ENCODE measurements at places on chromosomes 2 and 18.

GRCh38 chr2:148812306-148812705 lies 62.7 kb upstream of the KIF5C start:
- no peak for DNase-seq
- no peaks in the 10 kb centered on the region for H3K36me3 ChIP-seq
- peaks cover 13% of the 10 kb centered on the region for H3K4me1 ChIP-seq

DNA sequence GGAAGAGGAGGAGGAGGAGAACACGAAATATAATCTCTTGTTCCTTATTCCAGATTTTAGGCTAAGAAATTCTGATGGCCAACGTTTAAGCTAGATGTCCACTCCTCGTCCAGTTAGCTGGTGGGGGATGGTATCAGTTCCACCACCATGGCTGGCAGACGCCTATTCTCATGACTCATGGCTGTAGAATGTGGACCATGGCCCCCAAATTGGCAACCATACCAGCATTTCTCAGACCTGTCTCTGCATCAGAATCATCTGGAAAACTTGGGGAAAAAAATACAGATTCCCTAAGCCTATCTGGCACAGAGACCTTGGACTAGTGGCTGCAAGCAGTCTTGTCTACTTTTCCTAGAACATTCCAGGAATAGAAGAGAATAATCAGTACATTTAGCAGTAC lies 267.7 kb upstream of the SIX2 start:
- DNase-seq: no peak
- H3K36me3 ChIP-seq: no peaks in the 10 kb centered on the region
- peaks cover 32% of the 10 kb centered on the region for H3K4me1 ChIP-seq
- H3K27ac ChIP-seq: no peak overlapping the region
- H3K27me3 ChIP-seq: no peaks in the 10 kb centered on the region

GRCh38 chr2:3959372-3959771 lies 256.0 kb downstream of the DCDC2C start:
- H3K36me3 ChIP-seq: no peaks in the 10 kb centered on the region
- H3K27me3 ChIP-seq: no peaks in the 10 kb centered on the region
- no peak overlapping the region for H3K27ac ChIP-seq
- DNase-seq: peak; percentile 60
- peaks cover 12% of the 10 kb centered on the region for H3K4me1 ChIP-seq

- no peaks in the 10 kb centered on the region for H3K27me3 ChIP-seq
- no peak overlapping the region for H3K4me3 ChIP-seq
- DNase-seq: peak; percentile 71
- no peak overlapping the region for H3K27ac ChIP-seq
Observed at GRCh38 chr2:104408266-104408665, 445.6 kb upstream of the POU3F3 start.

DNA sequence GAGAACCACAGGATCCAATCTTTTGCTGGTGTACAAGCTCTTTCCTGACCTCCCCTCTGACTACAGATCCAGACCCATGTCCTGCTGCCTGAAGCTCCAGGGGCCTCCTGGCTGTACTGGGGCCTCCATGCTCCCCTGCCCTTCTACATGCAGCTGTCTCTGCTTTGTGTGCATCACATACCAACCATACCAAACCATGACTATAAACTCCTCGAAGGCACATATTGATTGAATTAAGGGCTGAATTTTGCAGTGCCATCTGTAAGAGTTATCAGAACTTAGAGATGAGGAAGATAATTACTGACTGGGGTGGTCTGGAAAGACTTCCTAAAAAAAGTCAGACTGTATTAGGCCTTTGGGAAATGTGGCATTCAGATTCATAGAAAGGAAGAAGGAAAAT lies 139.9 kb upstream of the CXCR4 start:
- peaks cover 8% of the 10 kb centered on the region for H3K4me1 ChIP-seq
- DNase-seq: no peak
- no peaks in the 10 kb centered on the region for H3K27me3 ChIP-seq
- no peak overlapping the region for H3K27ac ChIP-seq

GRCh38 chr2:105388971-105389381 lies 9.9 kb downstream of the FHL2 start:
- no peaks in the 10 kb centered on the region for H3K27me3 ChIP-seq
- no peak overlapping the region for H3K4me3 ChIP-seq
- H3K4me1 ChIP-seq: no peaks in the 10 kb centered on the region
- no peaks in the 10 kb centered on the region for H3K36me3 ChIP-seq

DNA sequence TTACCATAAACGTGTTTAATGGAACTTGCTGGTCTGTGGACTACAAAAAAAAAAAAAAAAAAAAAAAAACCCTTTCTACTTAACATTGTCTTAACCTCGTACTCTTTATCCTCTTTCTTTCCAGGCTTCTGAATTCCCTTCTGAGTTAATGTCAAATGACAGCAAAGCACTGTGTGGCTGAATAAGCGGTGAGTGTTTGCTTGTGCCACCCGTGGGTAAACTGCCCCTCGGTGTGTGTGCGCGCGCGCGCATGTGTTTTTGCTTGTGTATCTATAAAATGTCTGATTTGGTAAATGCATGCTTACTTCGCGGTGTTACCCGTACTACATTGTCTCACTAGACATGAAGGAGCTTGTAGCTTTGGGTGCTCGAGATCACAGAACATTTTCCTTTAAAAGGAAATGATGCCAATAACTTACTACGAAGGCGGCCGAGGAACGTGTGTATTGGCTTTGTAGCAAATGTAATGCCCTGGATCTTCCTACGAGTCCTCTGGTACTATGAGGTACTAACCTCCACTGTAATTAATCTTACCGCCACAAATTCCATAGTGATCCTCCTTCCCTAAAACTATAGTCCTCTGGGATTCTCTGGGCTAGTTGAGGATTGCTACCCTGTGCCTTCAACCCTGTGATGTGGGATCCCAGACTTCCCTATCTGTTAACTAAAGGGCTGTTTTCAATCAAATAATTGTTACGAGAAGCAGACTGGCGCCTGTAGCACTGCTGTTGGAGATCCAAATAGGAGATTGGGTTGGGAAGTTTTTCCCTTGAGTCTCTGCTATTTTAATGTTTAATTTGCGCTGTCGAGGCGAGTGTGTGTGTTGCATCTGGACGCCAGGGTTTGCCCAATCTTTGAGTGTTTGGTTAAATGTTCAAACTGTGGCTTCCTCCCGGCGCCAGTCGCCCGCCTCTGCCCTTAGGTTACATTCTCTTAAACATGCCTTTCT lies 1.1 kb downstream of the ID2 start:
- H3K27ac ChIP-seq: no peak overlapping the region
- peaks cover 34% of the 10 kb centered on the region for H3K4me1 ChIP-seq
- H3K4me3 ChIP-seq: peak overlapping the region; percentile 89
- peak; percentile 43 for DNase-seq
- H3K36me3 ChIP-seq: no peaks in the 10 kb centered on the region

DNA sequence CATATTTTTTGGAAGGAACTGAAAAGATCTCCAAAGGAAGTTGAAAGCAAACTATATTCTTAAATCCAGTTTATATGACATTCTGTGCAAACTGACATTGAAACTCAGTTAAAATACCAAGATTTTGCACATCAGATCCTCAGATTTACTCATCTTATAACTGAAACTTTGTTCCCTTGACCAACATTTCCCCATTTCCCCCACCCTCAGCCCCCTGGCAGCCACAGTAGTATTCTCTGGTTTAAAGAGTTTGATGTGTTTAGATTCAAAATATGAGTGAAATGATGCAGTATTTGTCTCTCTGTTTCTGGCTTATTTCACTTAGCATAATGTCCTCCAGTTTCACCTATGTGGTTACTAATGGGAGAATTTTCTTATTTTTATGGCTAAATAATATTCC lies 99.2 kb upstream of the ITGA4 start:
- no peak overlapping the region for H3K4me3 ChIP-seq
- H3K4me1 ChIP-seq: no peaks in the 10 kb centered on the region
- no peak for DNase-seq

- no peaks in the 10 kb centered on the region for H3K27me3 ChIP-seq
- H3K4me1 ChIP-seq: peaks cover 33% of the 10 kb centered on the region
- H3K4me3 ChIP-seq: no peak overlapping the region
Observed at GRCh38 chr2:104476075-104476474, 377.8 kb upstream of the POU3F3 start.

Data from neural progenitor cell (in vitro differentiated cells).